ENCODE measurements at places on chromosomes 1 and 21.

DNA sequence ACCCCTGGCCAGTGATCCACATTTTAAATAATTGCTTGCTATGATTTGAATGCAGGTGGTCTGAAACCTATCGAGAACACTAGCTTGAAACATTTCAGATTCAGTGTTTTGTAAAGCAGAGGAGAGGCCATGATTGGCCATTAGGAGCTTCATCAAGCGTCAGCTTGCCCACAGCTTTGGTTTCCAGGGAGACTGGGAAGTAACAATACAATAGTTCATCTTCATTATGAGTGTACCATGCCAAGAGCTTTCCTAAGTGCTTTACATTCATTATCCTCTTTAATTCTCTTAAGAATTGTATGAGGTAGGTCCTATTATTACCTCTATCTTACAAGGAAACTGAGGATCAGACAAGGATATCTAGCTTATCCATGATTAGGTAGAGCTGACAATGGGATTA lies 27.7 kb upstream of the ATP5PO start:
- no peak for DNase-seq

DNA sequence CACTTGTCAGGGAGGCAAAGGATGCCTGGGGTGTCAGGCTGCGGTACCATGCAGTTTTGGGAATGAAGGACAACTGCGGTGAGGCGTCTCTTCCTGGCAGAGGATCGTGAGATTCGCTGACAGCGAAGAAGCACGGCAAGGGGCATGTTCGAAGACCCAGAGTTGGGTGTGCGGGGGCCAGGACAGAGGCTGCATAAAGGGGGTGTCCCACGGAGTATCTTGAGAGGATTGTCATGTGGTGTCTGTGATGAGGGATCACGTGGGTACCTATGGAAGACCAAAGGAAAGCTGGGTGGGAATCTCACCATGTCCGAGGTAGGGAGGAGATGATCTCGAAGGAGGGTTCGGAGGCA lies 372 bp downstream of the SLC25A44 start:
- DNase-seq = peak; percentile 9

DNA sequence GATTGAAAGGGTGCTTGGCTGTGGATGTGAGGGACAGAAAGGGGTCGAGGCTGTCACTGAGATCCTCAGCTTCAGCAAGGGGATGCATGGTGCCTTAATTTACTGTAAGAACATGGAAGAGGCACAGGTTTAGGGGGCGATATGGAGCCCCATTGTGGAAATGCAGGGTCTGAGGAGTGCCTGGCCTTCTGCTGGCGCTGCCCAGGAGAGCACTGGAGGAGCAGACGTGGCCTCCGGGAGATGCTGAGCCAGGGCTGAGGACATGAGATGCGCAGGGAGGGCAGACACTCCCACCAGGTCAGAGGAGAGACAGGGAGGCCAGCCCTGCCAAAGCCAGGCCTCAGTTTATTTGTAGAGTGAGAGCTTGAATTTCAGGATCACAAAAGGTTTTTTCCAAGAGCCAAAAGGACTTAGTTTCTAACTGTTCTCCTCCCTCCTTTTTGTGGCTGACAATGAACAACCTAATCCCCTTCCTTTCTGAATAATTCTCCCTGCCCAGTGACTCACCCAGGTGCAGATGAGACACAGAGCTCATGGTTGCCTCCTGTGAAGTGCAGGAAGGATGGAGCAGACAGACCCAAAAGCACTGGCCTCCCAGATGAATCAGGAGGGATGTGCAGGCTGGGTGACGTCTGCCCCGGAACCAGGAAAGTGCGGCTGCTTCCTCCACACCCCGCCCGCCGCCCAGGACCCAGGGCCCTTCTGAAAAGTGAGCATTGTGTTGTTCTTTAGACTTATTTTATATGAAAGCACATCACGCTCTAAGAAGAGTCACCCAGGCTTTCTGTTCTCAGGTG lies 73.0 kb upstream of the TMPRSS2 start:
- no peak for DNase-seq

- peak; percentile 50 for DNase-seq
These were observed 63.6 kb upstream of the ZC3H12A start for GRCh38 chr1:37410815-37411214.

GRCh38 chr1:87329051-87329525 lies 408 bp downstream of the LMO4 start:
- DNase-seq = peak; percentile 51

- peak; percentile 30 for DNase-seq
These were observed 10.9 kb upstream of the EDN2 start for GRCh38 chr1:41495210-41495948.

DNA sequence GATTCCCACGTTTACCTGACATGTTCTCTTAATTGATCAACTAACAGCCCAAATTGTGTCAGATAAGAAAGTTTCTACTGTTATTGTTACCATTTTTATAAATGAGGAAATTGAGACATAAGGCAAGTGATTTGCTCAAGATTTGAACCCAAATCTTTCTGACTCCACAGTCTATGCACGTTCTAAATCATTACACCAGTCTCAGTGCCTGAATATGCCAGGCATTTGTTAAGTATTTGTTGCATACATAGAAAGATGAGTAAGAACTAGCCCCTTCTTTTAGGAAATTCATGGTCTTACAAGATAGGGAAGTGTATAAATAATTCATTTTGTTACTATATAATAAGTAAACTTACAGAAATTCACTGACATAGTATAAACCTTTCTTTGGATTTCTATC lies 7.1 kb upstream of the CD101 start:
- no peak for DNase-seq
